ENCODE measurements at places on chromosomes 12 and 14.
A peak's percentile ranks its signal among the peaks of the same experiment; 100 is the strongest.

- DNase-seq: no peak
Measured at GRCh38 chr12:8779862-8780261, 42.6 kb upstream of the A2ML1 start.

- no peak for DNase-seq
Measured at GRCh38 chr12:3704512-3705353, 48.2 kb downstream of the CRACR2A start.

DNA sequence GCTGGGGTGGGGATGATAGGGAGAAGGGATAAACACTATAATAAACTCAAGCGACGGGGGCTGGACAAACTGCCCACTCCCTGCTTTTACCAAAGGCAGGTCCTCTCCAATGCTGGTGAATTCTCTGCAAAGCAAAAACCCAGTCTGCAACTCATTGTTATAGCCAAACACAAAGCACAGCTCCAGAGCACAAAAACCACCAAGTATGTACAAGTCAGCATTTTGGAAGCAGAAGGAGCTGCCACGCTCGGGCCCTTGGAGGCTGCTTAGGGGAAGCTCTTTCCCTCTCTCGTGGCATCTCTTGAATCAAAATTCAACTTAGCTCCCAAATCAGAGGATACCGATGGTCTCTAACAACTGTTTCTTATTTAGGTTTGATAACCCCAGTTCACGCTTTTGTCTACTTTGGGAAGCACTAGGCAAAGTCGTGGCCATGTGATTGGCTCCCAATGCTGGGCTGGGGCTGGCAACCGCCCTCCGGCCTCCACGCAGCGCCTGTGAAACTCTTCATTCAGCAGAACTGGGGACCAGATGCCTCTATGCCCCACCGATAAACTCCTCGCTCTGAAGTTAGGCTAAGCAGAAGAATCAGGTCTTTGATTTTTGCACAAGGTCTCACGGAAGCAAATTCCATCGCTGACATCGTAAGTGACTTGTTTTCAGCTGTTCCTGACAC is 158.5 kb upstream of the FOXN3 start:
- no peak for DNase-seq

- DNase-seq: no peak
Measured at GRCh38 chr14:81474148-81474492, 59.5 kb downstream of the SEL1L start.

- DNase-seq: peak; percentile 77
Measured at GRCh38 chr14:102523569-102524450, 14.2 kb upstream of the ANKRD9 start.

DNA sequence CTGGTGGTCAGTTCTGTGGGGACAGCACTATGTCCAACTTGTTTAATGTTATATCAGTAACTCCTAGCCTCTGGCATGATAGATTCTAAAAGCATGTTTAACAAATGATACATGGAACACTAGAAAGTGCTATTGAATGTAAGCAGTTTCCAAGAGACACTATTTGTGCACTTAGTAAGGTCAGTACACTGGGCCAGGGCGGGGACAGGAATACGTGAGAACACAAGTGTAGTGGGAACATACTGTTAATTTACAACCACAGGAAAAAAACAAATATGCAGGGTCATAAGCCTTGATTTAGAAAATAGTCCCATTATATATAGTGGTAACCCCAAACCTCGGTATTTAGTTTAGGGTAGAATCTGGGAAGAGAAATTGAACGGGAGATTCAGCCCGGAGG is 88.9 kb upstream of the SLC38A2 start:
- DNase-seq: no peak

GRCh38 chr12:94157981-94158411 is 9.6 kb downstream of the PLXNC1 start:
- no peak for DNase-seq

All from NCI-H1105 (cell line).